ENCODE measurements at places on chromosomes 13 and 19.

DNA sequence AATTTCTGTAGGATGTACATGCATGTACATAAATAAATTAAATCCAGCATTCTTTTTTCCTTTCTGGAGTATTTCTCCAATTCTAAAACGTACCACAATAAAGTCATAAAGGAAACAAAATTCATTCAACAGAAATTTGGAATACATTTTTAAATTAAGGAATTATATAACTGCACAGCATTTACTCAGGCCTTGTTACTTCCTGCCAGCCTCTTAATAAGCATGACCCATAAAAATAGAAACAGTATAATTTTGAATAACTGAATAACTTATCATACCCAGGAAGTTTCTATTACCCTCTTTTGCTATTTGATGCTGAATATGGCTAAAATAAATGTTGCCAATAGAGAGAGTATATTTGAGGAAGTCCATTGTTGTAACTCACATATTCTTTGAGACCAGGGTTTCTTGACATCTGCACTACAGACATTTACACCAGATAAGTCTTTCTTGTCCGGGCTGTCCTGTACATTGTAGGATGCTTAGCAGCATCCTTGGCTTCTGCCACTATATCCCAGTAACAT, 178.2 kb downstream of the KLF12 start:
- DNase-seq, result no peak

DNA sequence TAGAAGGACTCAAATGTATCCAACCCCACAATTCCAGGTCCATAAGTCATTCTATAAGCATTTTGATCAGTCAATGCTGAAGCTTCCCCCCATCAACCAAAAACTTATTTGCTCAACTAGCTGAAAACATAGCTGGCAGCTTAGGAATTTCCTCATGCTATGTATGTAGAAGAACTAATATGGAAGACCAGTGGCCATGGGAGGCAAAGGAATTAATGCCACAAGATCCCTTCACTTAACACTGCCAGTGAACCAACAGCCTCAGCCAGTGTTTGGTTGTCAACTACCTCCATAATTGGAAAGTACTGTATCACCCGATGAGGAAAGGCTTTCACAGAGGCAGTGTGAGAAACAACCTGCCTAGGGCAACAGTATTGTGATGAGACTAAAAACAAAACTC, 105.4 kb downstream of the ZNF429 start:
- DNase-seq, result no peak

DNA sequence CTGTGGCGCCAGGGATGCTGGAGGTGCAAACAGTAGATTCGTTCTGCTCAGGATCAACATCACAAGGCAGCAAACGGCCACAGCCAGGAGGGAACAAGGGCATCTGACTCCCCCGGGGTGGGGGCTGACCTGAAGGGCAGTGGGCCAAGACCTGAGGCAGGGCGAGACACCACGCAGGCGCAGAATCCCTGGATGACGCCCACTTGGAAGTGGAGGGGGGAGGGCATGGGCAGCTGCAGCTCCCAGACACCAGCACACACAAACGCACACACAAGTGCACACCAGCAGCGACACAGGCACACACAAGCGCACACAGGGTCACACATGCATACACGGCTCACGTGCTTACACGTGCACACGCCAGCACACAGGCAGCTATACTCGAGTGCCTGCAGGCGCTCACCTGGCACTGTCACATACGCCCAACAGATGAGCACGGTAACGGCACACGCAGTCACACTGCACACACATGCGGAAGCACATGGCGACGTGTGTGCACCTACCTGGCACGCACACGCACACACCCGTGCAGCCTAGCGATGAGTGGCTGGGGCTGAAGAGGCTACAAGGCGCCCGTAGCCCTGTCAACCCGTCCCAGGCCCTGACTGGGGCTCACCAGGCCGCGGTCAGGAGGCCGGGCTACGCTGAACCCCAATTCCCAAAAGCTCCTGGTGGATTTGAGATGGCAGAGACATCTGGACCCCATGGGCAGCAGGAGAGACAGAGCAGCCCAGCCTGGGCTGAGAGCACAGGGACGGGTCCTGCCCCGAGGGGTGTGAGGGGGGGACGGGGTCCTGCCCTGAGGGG, 5.5 kb downstream of the C2CD4C start:
- DNase-seq, result no peak

DNA sequence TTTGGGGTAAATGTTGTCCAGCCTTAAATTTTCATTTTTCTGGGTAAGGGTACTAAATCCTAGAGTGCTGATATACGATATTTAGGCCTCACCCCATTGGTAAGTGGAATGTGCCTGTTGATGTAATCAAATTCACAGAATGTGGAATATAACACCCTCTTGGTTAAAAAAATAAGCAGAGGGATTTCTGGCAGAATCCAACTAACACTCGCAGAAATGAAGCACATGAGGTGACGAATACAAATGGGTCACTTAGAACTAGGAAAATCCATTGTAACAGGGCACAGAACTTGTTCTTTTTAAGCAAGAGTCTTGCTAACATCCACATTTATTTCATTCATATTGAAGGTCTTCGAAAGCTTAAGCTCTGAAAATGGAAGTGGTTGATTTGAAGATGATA, 320.3 kb downstream of the SHISA2 start:
- DNase-seq, result no peak

GRCh38 chr19:54105796-54106195, 3.1 kb downstream of the NDUFA3 start:
- DNase-seq, result no peak
